ENCODE measurements at places on chromosomes 6 and 20.
A peak's percentile ranks its signal among the peaks of the same experiment; 100 is the strongest.

- no peak for DNase-seq
Observed at GRCh38 chr20:5734602-5735001, 15.6 kb upstream of the SHLD1 start.

GRCh38 chr6:12350644-12351170, 60.5 kb downstream of the EDN1 start:
- DNase-seq: no peak

- no peak for DNase-seq
Observed at GRCh38 chr20:517221-517620, 26.4 kb downstream of the CSNK2A1 start.

- DNase-seq: no peak
Observed at GRCh38 chr6:3312604-3313231, 54.0 kb downstream of the PSMG4 start.

- DNase-seq: no peak
Observed at GRCh38 chr20:2054911-2055310, 46.7 kb upstream of the STK35 start.

GRCh38 chr6:33192671-33193602, 670 bp upstream of the COL11A2 start:
- DNase-seq: no peak

- no peak for DNase-seq
Observed at GRCh38 chr20:4069751-4070150, 54.4 kb upstream of the RNF24 start.

- no peak for DNase-seq
Observed at GRCh38 chr20:58146746-58147140, 81.7 kb downstream of the ANKRD60 start.

- DNase-seq: no peak
Observed at GRCh38 chr6:141199074-141199473, 933.7 kb upstream of the GJE1 start.

- DNase-seq: no peak
Observed at GRCh38 chr6:53335224-53335994, 13.3 kb downstream of the ELOVL5 start.

DNA sequence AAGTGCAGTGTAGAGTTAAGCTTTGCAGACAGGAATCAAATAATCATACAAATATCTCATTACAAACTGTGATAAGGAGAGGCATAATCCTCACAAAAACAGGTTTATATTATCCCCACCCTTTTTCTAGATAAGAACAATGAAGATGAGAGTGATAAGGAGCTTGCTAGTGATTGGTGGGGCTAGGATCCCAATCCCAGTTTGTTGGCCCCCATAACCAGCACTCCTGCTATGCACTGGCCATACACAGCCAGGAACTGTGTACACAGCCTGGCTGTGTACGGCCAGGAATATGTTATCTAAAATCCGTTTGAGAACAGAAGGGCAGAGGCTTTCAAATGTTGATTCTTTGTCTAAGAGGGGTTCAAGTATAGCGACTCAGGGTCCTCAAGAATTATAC, 180.6 kb downstream of the EYA2 start:
- no peak for DNase-seq

DNA sequence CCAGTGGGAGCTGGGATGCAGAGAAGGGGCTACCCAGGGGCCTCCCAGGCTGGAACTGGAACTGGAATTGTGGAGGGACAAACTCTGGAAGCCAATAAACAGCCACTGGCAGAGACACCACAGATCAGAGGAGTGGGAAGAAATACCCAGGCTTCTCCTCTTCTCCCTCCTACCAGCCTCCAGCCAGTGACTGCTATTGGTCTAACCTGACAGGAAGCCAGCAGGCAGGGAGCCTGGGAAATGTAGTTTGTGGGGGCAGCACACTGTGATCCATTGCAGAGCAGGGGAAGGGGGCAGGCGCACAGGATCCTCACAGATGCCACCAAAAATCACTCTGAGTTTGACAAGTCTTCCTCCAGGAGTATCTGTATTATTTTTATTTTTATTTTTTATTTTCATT, 12.1 kb upstream of the MLN start:
- peak; percentile 70 for DNase-seq

DNA sequence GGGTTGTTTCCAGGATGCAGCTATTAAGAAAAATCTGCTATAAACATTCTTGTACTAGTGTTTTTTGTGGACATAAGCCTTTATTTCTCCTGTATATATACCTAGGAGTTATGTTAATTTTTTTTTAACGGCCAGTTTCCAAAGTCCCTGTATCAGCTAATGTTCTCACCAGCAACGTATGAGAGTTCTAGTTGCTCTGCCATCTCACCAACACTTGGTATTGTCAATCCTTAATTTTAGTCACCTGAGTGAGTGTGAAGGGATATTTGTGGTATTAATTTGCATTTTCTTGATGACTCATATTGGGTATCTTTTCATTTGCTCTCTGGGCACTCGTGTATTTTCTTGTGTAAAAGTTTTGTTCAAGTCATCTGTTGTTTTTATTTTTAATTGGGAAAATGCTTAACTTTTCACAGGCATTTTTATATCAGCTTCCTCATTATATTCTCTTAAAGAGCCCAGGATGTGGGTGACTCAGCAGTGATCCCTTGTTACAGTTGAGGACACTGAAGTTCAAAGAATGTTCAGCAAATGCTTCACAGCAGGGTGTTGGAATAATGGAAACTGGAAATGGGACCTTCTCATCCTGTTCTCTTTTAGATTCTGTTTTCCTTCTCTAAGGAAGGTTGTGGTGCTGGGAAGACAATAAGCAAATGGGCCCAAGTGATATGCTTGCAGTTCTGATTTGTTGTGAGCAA, 211.7 kb upstream of the PRND start:
- DNase-seq: no peak

DNA sequence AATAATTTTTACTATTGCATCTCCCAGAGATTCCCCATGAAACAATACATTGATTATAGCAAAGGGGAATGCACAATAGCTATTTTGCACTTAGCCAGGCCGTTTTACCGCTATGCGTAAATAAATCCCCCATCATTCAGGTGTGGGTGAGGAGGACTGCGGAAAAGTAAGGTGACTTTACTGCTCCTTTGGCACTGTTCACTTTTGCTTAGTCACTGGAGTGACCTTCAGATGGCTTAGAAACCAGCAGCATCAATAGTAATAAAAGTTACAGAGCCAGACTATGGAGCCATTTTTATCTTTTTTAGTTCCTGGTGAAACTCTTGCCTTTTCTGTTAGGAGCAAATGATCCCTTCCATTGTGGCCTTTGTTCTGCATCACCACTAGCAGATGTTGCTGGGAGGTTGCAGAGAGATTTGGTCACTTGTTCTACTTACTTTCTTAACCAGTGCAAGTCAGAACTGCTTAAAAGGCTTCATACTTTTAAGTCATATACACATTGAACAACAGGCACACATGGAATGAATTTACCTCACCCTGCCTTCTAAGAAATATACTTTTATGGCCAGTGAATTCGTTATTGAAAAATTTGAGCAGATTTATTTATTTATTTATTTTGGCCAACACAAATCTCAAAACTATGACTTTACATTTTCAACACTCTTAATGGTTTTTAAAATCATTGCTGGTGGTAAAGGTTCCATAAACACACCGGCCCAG, 12.1 kb upstream of the BTBD3 start:
- no peak for DNase-seq

- no peak for DNase-seq
Observed at GRCh38 chr6:146670161-146670560, 71.4 kb downstream of the ADGB start.

- DNase-seq: no peak
Observed at GRCh38 chr20:21105429-21106170, 558 bp downstream of the LINC00237 start.

DNA sequence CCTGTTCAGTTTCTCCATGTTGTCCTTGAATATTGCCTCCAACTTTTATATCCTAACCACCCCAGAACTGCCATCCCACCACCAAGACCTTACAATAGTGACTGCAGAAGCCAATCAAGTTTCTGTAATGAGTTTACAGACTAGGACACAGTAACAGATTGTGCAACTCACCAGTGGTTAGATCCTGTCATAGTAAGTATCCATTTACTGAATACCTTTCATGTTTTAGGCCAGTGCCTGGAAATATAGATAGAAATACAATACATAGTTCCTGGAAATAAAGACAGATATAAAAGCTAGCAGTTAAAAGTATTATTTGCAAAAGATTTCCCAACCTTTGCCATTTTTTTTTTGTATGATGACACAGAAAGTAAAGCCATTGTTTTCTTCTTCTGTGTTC, 471.8 kb upstream of the BTBD3 start:
- DNase-seq: no peak

GRCh38 chr6:305371-306206, 13.3 kb downstream of the DUSP22 start:
- DNase-seq: no peak

DNA sequence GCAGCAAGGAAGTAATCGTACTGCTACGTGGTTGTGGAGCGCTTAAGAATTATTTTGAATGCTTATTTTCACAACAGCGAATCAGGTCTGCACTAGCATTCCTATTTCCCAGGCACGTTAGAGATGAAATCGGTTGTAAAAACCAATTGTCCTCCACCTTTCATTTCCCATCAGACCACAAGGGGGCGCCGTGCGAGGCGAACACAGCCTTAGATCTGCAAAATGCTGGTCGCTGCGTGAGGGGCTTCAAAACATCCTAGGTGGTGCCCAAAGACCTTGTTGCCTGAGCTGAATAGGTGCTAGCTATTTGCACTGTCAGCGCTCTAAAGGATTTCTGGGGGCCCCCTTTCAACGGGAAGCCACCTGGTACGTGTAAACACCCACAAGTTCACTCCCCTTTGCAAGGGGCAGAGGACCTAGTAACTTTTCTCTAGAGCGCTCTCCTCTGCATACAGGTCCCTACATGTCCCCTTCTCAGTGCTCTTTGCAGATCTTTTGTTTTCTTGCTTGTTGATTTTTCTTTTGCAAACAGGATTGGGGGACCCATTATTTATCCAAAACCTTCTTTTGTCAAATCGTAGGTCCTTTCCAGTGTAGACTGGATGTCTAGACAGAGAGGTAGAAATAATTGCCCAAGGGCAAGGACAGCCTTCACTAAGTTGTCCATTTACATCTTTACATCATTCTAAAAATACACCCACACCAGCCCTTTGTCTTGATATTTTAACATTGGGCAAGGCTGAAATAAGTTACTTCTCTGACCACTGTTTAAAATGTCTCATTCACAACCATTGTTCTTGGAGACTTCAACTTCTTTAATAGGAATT, 59.8 kb downstream of the NEDD9 start:
- DNase-seq: peak; percentile 69

DNA sequence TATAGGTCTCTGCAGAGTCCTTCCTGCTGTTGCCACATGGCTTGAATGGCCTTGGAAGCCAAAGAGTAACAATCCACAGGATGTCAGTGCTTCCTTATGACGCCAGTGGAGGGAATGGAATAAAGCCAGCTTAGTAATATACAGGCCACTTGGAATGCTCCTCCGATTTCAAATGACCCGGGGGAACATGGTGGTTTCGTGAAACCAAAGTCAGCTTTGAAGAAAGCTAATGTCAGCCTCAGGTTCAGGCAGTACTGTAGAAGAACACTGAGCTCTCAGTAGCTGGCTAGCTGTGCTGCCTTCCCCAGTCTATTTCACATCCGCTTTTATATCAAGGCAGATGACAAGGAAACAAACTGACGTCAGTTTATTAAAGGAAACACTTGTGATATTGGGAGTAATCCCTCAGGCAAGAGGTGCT, 189.1 kb downstream of the DTNBP1 start:
- no peak for DNase-seq

DNA sequence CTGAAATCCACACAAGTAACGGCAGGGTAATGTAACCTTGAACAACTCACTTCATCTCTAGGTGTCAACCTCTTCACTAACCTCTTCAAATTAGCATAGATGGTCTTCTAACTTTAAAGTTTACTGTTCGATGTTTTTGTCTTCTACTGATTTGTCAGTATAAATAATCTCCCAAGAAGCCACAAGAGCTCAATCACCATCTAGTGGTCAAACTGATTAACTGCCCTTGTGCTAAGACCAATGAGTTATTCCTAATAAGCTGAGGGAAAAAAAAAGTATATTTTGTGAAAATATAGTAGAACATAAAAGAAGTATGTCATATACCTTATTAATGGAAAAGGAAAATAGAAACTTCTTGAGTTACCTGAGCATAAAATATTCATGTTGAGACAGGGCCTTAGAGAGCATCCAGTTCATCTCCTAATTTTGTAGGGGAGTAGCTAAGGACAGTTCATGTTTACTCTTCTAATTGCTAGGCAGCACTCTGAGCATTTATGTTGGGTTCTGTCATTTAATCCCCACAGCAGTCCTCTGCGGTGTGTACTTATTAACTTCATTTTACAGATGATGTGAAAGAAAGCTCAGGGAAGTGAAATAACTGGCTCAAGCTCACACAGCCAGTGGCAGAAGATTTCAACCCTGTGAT, 317.1 kb downstream of the ESR1 start:
- DNase-seq: peak; percentile 55

DNA sequence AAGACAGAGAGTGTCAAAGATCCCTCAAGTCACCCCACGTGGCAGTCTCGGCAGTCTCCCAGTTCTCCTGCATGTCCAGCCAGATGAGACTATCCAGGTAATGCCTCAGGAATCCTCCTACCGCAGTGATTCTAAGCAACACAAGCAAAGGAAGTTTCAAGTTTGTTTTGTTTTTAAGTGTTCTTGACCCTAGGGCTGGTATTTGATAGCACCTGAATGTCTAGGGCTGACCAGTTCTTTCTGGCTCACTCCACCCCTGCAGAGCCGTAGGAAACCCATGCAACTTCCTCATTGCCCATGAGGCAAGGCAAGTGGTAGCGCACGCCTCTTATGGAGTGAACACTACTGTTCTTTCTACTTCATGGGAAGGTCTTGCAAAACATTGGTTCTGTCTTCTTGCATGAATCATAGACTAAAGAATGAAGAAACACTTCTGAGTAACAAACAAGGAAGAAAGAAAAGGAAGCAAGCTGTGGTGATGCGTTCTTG, 24.8 kb upstream of the FOXQ1 start:
- no peak for DNase-seq

DNA sequence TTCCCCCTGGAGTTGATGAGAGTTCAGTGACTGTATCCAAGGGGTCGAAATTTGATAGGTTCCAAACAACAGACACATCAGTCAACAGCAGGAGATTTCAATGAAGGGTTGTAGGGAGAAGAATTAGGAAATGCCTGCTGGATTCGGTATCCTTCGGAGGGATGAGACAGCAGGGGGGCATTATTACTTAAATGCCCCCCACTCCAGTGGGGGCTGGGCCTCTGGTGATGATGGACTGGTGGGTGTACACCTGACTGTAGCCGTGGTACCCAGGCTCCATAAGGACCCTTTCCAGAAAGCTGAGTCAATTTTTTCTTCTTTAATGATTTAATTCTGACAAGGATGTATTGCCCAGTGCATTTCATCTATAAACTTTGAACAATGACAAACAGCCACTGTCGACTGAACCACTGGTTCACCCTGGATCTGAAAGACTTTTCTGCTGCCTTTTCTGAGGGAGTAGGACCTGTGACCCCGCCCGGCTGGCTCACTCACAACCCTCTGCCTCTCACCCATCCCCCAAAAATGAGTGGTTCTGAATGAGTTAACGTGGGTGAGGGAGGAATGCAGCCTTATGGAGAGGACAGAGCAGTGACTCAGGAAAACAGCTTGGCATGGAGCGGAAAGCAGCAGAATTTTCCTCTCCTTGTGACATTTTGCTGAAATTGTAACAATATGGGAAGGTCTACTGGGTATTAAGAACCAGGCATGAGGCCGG, 41.0 kb downstream of the ZMYND8 start:
- no peak for DNase-seq

All from HEK293T (cell line).